ENCODE measurements at places on chromosomes 2 and 18.

GRCh38 chr2:24459224-24460161 is 31.6 kb upstream of the NCOA1 start:
- DNase-seq: no peak

- no peak for DNase-seq
Observed at GRCh38 chr2:9408641-9409151, 14.6 kb downstream of the ITGB1BP1 start.

- DNase-seq: no peak
Observed at GRCh38 chr2:105760639-105761337, 16.1 kb downstream of the NCK2 start.

DNA sequence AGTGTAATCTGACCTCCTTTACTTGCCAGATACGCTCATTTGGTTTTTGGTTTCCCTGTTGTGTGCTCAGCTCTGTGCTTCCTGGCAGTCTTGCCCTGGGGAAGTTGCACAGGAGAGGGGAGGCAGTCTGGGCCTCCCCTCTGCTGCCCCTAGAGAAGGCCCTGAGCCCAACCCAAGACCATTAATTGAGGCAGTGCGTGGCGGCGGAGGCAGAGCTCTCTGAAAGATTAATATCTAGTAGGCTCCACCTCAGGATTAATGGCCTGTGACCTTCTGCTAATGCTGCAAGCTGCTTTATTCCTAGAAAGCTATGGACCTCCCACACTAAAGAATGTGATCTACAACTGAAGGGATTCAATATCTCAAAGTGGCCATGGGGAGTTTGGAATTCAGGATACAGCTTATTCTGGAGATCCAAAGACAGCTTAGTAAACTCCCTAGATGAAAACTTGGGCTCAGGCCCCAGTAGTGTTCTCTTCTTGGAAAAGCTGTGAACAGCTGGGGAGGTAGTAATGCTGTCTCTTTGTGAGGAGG is 41.4 kb upstream of the MAPRE2 start:
- DNase-seq: no peak

- no peak for DNase-seq
Observed at GRCh38 chr2:166170356-166170755, 42.5 kb upstream of the SCN1A start.

- peak; percentile 43 for DNase-seq
Observed at GRCh38 chr2:17752892-17753802, 463 bp downstream of the SMC6 start.
